Psoas muscle (tissue), 8 donors: ENCODE measurements at places on chromosomes 7 and 10. TPM values are rescaled to one million over a fixed set of nuclear protein-coding genes. Genes with fewer than 3 reads are reported as not detected.
A peak's percentile ranks its signal among the peaks of the same experiment; 100 is the strongest.

DNA sequence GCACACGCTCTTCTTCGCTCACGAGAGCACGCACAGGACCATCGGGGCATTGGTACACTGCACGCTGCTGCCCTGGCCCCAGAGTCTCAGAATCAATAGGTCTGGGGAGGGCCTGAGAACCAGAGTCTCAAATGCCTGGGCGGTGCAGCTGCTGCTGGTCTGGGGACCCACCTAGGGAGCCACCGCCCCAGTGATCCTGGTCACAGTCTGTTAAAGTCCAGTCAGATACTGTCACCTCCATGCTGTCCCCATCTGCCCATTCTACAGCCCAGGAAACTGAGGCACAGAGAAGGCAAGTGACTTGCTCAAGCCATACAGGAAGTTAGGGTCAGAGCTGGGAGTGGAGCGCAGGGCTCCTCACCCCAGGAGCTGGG, 38.0 kb downstream of the ZCCHC24 start:
- peaks cover 80% of the 10 kb centered on the region for H3K4me1 ChIP-seq
- H3K27me3 ChIP-seq: no peaks in the 10 kb centered on the region
- H3K36me3 ChIP-seq: no peaks in the 10 kb centered on the region
- peak overlapping the region; percentile 46 for H3K27ac ChIP-seq
- DNase-seq: no peak

DNA sequence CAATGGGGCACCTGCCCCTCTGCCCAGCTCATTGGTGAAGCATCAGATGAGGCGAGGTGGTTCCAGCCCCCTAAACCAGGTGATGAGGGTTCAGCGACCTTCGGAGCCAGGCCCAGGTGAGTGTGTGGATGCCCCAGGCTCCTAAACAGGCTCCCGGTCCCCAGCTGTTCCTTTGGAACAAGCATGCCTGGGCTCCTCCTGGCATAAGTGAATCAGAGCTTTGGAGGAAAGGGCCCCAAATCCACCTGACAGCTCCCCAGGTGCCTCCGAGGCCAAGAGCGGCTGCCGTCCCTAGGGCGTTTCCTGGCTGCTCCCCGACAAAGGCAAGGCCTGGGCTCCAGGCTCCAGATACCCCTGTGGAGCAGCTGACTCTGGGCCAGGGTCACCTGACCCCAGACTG, 61.3 kb downstream of the YKT6 start:
- no peak overlapping the region for H3K4me3 ChIP-seq
- H3K27me3 ChIP-seq: no peaks in the 10 kb centered on the region
- peaks cover 86% of the 10 kb centered on the region for H3K4me1 ChIP-seq
- DNase-seq: no peak

NSUN6 gene
- 4.0 TPM for total RNA-seq

DNA sequence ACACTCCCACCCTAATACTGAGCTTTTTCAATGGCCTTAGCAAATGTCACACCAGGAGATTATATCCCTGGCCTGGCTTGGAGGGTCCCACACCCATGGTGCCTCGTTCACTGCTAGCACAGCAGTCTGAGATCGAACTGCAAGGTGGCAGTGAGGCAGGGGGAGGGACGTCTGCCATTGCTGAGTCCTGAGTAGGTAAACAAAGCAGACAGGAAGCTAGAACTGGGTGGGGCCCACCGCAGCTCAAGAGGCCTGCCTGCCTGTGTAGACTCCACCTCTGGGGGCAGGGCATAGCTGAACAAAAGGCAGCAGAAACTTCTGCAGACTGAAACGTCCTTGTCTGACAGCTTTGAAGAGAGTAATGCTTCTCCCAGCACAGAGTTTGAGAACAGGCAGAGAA, 338.9 kb upstream of the MBL2 start:
- no peaks in the 10 kb centered on the region for H3K4me1 ChIP-seq
- H3K27me3 ChIP-seq: no peaks in the 10 kb centered on the region
- no peak overlapping the region for H3K27ac ChIP-seq
- H3K36me3 ChIP-seq: no peaks in the 10 kb centered on the region

DNA sequence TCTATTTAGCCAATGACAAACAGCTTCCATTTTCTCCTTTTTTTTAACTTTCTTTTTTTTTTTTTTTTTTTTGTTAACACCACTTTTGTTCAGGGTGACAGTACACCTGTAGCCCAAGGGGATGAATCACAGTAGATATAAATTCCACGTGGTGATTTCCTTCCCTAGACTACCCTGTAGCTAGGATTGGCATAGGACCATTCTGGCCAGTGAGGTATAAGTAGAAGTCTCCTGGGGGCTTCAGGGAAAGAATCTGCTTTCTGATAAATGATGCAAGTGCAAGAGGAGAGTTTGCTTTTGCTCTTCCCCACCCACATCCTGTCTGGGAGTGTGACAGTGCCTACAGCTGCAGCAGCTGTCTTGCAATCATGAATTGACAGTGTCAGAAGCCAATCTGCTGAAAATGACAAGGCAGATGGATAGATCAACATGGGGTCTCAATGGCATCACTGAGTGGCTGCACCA, 63.2 kb upstream of the TOMM7 start:
- no peaks in the 10 kb centered on the region for H3K36me3 ChIP-seq
- no peak overlapping the region for H3K4me3 ChIP-seq
- no peak for DNase-seq
- H3K27me3 ChIP-seq: no peaks in the 10 kb centered on the region
- H3K4me1 ChIP-seq: no peaks in the 10 kb centered on the region
- no peak overlapping the region for H3K27ac ChIP-seq

- peak overlapping the region; percentile 79 for H3K4me3 ChIP-seq
- DNase-seq: peak; percentile 66
- H3K36me3 ChIP-seq: peaks cover 16% of the 10 kb centered on the region
- peak overlapping the region; percentile 97 for H3K27ac ChIP-seq
- no peaks in the 10 kb centered on the region for H3K27me3 ChIP-seq
Measured at GRCh38 chr10:14838582-14839304, 637 bp downstream of the HSPA14 start.

DNA sequence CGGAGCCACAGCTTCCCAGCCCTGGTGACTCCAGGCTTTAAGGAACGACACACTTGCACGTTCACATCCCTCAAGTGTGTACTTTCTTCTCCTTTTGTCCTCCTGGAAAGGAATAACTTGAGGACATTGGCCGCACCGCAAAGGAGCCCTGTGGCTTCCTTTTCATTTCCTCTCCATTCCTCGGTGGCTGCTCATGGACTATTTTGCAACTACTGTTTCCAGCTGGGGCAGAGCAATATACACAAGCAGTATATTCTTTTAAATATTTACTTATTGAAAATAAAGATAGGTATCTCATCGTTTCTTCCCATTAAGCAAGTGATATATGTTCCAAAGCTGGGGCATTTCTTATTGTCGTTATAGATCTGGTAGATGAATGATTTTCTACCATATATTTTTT, 97.2 kb upstream of the LYZL1 start:
- H3K27ac ChIP-seq: no peak overlapping the region
- H3K36me3 ChIP-seq: no peaks in the 10 kb centered on the region
- H3K4me1 ChIP-seq: no peaks in the 10 kb centered on the region
- no peak overlapping the region for H3K4me3 ChIP-seq

DNA sequence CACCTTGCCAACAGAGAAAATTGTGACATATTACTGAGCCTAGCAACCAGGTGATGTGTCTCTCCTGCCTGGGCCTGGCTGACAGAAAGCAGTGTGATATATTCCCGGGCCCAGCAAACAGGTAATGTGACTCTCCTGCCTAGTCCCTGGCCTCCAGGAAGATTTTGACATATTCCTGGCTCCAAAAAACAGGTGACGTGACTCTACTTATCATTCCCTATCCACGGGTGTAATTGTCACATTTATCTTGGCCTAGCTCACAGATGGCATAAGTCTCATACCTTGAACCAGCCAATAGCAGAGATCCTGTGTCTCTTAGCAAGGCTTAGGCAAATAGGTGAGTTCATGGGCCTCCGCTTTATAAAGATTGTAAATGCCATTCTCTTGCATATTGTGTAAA, 49.6 kb upstream of the ZNF680 start:
- no peaks in the 10 kb centered on the region for H3K27me3 ChIP-seq
- no peak overlapping the region for H3K4me3 ChIP-seq
- H3K27ac ChIP-seq: no peak overlapping the region
- H3K36me3 ChIP-seq: no peaks in the 10 kb centered on the region
- no peak for DNase-seq

ODAD2 gene
- 0.08 TPM for total RNA-seq

GRCh38 chr10:90289037-90289436, 568.8 kb downstream of the HTR7 start:
- no peak overlapping the region for H3K4me3 ChIP-seq
- no peak overlapping the region for H3K27ac ChIP-seq
- no peaks in the 10 kb centered on the region for H3K36me3 ChIP-seq
- DNase-seq: no peak
- H3K27me3 ChIP-seq: no peaks in the 10 kb centered on the region

TFPI2 gene
- total RNA-seq: 1.6 TPM

OR2A5 gene
- total RNA-seq: not detected

- H3K27ac ChIP-seq: peak overlapping the region; percentile 69
- no peak for DNase-seq
Measured at GRCh38 chr10:103184615-103185014, 8.5 kb downstream of the NT5C2 start.

DNA sequence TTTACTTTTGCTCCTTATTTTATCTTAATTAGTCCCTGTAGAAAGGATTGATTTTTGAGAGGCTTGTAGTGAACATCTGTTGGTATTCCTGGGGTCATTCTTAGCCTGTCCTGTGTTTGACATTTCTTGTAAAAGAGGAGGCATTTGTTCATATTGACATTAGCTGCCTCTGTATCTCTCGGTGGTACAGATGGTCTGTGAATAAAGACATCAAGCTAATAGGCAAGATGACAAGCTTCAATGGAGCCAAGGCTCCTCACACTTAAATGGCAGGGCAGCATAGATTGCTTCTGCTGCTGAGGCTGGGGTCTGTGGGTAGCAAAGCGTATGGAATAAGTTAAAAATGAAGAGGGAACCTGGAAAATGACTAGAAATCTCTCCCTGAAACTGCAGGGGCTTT, 687.6 kb downstream of the LRMDA start:
- H3K4me3 ChIP-seq: no peak overlapping the region
- peaks cover 5% of the 10 kb centered on the region for H3K27me3 ChIP-seq
- DNase-seq: no peak

- no peak overlapping the region for H3K27ac ChIP-seq
- H3K4me1 ChIP-seq: no peaks in the 10 kb centered on the region
- DNase-seq: no peak
- no peaks in the 10 kb centered on the region for H3K27me3 ChIP-seq
- H3K4me3 ChIP-seq: no peak overlapping the region
- no peaks in the 10 kb centered on the region for H3K36me3 ChIP-seq
Measured at GRCh38 chr7:4056552-4057288, 625.4 kb upstream of the FOXK1 start.

DNA sequence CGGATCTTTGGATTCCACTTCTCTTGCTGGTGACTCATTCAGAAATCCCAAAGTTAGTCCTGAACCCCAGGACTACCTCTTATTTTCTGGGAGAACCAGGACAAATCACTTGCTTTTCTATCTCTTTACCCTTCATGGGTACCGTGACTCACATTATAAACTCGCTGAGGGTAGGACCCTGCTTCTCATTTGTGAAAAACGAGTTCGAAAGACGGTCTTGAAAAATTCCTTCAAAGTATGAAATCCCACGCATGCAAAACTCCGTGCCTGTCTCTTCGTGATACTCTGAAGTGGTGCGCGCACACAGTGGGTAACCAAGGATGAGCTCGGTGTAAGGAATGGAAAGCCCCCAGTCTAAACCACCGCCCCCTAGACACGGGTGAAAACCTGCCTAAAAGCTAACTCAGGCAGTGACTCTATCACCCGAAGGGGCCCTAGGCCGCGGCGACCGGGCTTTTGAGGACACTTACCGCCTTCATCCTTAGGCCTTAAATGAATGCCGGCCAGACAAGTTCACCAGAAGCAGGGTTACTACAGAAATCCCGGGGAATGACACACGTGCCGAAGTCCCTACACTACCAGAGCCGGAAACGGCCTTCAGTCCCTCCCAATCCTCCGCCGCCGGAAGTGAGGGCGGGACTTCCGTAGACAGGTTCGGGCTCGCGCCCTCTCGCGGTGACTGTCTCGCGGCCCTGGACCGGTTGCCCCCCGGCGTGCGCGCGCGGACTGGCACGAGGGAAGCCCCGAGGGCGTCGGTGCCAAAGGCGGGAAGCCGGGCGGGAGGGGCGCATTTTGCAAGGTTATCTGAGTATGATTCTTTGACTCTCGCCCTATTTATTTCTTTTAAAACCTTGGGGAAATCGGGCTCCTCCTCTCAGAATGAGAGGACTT, at the start of gene NOC3L:
Gene NOC3L, minus strand, starts transcription at position 580 of the 891 bp plus-strand sequence. Its CDS starts 101 bp downstream, at position 479.
- peak within 1 kb of the TSS; percentile 87 for H3K4me3 ChIP-seq
- H3K27me3 ChIP-seq: no peaks in the 10 kb centered on the region
- DNase-seq: peak; percentile 98

- no peak for DNase-seq
- no peaks in the 10 kb centered on the region for H3K27me3 ChIP-seq
- no peak overlapping the region for H3K4me3 ChIP-seq
- H3K27ac ChIP-seq: no peak overlapping the region
- peaks cover 8% of the 10 kb centered on the region for H3K4me1 ChIP-seq
Measured at GRCh38 chr7:27606270-27607209, 56.1 kb downstream of the HIBADH start.

DNA sequence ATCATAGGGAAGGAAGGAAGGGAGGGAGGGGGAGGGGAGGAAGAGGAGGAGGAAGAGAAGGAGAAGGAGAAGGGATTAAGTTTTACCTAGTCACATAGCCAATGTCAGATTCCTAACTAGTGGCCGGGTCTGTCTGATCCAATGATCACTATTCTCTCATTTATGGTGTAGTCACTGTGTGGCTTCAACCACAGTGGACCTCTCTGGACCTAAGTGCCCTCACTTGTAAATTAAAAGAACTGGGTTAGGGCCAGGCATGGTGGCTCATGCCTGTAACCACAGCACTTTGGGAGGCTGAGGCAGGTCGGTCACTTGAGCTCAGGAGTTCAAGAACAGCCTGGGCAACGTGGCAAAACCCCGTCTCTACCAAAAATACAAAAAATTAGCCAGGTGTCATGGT, 6.6 kb upstream of the SERPINE1 start:
- peaks cover 12% of the 10 kb centered on the region for H3K4me1 ChIP-seq
- no peaks in the 10 kb centered on the region for H3K36me3 ChIP-seq
- H3K27me3 ChIP-seq: peaks cover 47% of the 10 kb centered on the region

- no peak for DNase-seq
- no peaks in the 10 kb centered on the region for H3K27me3 ChIP-seq
- peak overlapping the region; percentile 92 for H3K27ac ChIP-seq
- H3K4me1 ChIP-seq: peaks cover 42% of the 10 kb centered on the region
Measured at GRCh38 chr7:39623732-39624441, 515 bp downstream of the RALA start.

BLNK gene
- 1.4 TPM for total RNA-seq

SMKR1 gene
- not detected for total RNA-seq

- no peak overlapping the region for H3K4me3 ChIP-seq
- H3K4me1 ChIP-seq: no peaks in the 10 kb centered on the region
- H3K27me3 ChIP-seq: no peaks in the 10 kb centered on the region
Measured at GRCh38 chr10:305034-305433, 169.8 kb downstream of the ZMYND11 start.

DNA sequence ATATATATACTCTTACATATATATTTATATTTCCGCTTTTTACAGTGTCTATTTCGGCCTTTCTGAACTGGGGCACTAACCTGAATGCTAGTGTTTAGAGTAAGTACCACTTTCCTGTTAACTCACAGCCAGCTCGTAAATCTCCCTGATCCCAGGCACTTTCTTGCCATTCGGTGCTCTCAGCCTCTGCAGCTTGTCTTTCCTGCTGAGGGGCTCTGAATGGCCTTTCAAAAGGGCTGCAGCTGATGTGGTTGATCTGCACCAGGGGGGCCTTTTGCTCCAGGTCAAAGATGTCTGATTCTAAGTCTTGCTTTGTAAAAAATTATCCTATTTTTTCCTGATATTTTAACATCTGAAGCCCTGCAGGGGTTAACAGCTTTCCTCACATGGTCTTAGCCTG, 25.5 kb upstream of the HPS1 start:
- no peak for DNase-seq
- H3K4me1 ChIP-seq: peaks cover under 1% of the 10 kb centered on the region
- H3K36me3 ChIP-seq: no peaks in the 10 kb centered on the region
- no peaks in the 10 kb centered on the region for H3K27me3 ChIP-seq
